BJ (cell line): ENCODE measurements at places on chromosomes 16 and 17.

DNA sequence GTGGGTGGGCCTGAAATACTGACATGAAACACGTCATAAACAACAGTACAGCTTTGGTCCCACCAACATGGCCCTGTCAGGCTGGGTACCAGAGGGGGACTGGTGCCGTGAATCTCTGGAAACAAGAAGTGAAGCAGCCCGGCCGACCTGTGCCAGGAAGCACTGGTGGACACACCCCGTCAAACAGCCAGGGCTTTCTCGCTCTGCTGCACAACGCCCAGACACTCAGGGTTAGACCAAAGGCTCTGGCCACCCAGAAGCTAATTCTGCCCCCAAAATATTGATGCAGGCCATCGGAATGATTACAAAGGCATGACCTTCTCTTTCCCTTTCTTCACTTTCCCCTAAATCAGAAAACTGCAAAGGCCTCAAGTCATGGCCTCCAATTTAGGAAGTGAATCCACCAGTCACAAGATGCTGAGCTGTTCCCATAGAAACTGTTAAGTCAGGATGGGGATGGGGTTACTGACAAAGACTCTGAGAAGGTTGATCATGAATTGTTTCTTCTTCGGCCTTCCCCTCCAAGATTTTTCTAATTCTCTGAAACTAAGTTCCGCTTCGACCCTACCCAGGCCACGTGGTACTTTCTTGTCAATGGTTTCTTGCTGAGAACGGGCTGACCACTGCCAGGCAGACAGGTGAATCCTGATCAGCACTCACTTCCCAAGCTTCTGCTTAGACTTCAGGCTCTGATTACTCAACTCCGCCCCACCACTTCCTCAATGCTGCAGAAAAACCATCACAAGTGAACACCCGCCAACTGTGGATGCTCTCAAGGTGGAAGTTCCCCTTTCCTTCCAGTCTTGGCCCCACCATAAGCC lies 6.7 kb downstream of the PITPNA start:
- no peak for DNase-seq

DNA sequence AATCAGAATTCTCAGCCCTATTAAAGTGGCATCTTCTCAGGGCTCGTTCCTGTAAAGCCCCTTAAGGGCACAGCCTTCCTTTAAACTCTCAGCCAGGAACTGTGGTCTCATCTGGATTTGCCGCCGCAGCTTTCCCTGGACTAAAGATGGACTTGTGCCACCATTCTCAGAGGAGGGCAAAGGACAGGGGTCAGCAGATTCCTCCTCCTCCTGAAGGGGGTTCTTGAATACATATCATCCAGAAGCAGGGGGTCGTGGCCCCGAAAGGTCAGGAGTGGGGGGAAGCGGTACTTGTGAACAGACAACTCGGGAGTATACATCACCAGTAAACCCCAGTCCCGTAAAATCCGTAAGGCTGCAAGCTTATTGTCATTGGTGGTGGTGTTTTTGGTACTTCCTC lies 174.8 kb downstream of the RPTOR start:
- no peak for DNase-seq

- DNase-seq = peak; percentile 8
These were observed 13.1 kb downstream of the ABCA9 start for GRCh38 chr17:69047368-69048263.

GRCh38 chr17:47266782-47267181 lies 13.2 kb downstream of the ITGB3 start:
- DNase-seq = no peak

GRCh38 chr16:591892-592517 lies 2.1 kb downstream of the RAB40C start:
- DNase-seq = no peak

DNA sequence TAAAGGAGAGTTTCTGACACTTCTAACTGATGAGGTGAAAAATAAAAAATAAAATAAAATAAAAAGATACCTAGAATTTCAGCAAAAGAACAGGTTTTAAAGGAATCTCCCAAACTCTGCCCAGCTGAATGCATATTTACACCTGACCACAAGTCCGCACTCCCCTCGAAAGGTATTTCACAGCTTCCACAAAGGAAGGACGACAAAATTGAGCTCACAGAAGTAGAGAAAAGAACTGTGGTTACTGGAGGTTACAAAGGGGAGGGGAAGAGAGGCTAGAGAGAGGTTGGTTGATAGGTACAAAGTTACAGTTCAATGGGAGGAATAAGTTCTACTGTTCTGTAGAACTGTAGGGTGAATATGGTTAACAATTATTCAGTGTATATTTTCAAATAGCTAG lies 5.0 kb downstream of the LITAF start:
- DNase-seq = no peak

GRCh38 chr17:27481327-27481726 lies 25.1 kb downstream of the KSR1 start:
- no peak for DNase-seq

DNA sequence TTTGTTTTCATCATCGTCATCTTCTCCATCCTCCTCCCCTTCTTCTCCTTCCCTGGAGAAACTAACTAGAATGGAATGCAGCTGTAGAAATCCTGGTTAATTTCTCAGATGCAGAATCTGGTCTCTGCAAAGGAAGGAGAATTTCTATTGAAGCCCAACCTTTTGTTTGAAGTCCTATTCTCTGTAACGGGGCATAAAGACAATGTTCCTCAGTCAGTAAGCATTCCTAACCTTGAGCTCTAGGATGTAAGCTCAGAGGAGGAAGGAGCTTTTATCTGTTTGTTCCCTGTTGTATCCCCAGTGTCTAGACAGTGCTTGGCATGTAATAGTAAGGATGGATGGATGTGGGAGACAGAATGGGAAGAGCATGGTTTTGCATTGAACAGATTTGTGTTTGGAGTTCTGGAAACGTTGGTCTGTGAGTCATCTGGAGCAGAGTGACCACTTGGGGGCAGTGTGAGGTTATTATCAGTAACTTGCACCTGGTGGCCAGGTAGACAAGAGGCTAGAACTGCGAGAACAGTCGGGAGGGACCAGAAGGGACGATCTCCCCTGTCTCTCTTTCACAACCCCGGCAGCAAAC lies 363.7 kb downstream of the SNX29 start:
- DNase-seq = peak; percentile 39

DNA sequence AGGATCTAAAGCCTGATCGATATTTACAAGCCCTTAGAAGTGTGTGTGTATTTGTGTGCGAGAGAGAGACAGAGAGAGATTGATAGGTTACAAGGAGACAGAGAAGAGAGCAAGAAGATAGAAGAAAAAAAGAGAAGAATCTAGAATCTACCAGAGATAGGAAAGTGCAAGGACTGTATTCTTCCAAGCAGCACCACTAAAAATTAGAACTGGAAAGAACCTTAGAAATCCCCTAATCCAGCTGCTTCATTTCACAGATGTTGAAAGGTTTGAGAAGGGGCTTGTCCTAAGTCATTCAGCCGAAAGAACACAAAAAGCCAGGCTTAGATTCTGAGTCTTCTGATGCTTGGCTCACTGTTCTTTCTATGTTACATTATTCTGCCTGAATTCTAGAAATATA lies 92.2 kb downstream of the HS3ST3A1 start:
- no peak for DNase-seq

DNA sequence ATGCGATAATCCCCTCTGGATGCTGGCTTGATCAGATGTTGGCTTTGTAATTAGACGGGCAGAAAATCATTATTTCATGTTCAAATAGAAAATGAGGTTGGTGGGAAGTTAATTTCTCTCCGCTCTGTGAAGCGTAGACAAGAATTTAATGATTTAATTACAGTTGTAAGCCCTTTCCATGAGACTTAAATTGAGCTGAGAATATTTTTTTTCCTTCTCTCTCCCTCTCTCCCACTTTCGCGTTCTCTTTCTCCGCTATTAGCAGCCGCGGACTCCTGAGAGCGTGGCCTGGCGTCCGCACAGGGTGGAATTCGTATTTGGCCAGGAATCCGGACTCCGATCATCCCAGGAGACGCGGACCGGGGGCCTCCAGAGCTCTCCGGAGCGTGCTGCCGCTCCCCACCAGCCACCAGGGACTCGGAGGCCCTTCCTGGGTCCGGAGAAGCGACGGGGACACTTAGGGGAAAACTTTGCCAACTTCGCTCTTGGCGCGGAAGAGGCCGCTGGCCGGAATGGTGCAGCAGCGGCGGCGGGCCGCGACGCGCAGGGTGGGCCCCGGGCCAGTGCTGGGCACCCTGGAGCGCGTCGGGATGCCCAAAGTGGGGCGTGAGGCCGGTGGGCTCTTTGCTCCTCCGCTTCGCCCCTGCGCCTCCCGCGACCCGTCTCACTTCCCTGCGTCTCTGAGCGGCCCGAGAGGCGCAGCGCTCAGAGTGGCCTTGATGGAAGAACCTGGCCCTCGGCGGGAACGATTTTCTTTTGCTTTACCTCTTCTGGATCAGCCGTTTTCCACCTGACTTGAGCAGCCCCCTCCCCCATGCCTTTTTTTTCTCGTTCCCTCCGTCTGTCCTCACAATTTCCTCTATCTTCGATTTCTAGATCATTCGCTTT lies 3.6 kb upstream of the IRX3 start:
- DNase-seq = no peak

GRCh38 chr17:6700948-6701307 lies 12.2 kb downstream of the SLC13A5 start:
- no peak for DNase-seq

DNA sequence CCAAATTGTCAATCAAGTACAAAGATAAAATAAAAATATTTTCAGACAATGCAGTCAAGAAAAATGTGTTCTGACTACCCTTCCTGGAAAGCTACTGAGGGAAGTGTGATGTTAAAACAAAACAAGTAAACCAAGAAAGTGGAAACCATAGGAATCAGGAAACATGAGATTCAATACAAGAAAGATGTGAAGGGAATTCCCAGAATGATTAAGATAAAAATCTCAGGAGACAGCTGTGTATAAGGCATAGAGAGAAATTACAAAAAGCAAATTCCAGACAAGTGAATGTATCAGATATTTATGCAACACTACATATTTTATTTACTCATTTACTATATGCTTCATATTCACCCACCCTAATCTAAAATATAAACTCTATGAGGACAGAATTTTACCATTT lies 32.2 kb downstream of the TRIM37 start:
- DNase-seq = peak; percentile 19

- no peak for DNase-seq
These were observed 17.3 kb downstream of the MRPS23 start for GRCh38 chr17:57832314-57833178.

- DNase-seq = no peak
These were observed 1.8 kb downstream of the TPSD1 start for GRCh38 chr16:1257561-1258224.

- no peak for DNase-seq
These were observed 14.6 kb upstream of the CD79B start for GRCh38 chr17:63946440-63947363.

- DNase-seq = no peak
These were observed 344.7 kb downstream of the GRIN2A start for GRCh38 chr16:9837481-9837880.

DNA sequence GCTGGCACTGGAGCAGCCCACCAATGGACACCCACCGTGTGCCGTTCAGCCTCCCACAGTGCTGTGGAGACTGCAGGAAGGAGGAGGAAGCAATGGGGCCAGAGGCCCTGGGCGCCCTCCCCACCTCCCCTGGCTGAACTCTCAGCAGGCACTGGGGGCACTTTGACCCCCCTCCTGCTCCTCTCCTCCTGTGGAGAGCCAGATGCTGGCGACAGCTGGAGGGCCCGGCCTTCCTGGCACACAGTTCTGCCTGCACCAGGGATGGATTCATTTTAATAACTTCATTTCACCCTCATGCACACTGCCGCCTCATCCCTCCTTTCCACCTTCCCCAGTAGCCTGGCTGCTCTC lies 6.0 kb downstream of the NXPH3 start:
- no peak for DNase-seq

- DNase-seq = no peak
These were observed 2.1 kb downstream of the ZNF764 start for GRCh38 chr16:30556125-30556473.

GRCh38 chr17:5770441-5771270 lies 186.3 kb upstream of the NLRP1 start:
- no peak for DNase-seq

DNA sequence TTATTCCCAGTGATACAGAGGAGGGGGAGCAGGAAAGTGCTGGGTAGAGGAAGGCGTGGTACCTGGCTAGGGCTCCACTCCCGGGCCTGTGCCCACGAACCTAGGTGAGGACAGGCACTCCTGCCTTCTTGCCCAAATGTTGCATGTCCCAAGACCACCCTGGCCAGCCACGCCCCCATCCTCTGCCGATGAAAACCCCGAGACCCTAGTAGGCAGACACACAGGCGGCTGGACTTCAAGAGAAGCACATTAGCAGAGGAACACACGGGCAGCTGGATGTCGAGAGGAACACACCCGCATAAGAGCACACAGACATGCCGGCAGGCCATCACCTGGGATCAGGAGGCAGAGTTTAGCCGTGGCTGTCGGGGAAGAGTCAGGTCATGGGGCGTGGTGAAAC lies 1386.5 kb upstream of the GOT2 start:
- DNase-seq = no peak

- DNase-seq = no peak
These were observed 1.1 kb upstream of the USP32 start for GRCh38 chr17:60392845-60393702.

GRCh38 chr17:49830605-49831004 lies 17.3 kb downstream of the TAC4 start:
- DNase-seq = no peak

GRCh38 chr17:46038414-46038813 lies 39.4 kb downstream of the STH start:
- no peak for DNase-seq
